ENCODE measurements at places on chromosomes 13 and 19. TPM values are rescaled to one million over a fixed set of nuclear protein-coding genes. Genes with fewer than 3 reads are reported as not detected.

The CACNA1A gene
- total RNA-seq = 1.4 TPM

The CCDC9 gene
- 33.1 TPM for total RNA-seq

The CGB2 gene
- not detected for total RNA-seq

The KLK15 gene
- not detected for total RNA-seq

- no peaks in the 10 kb centered on the region for H3K27me3 ChIP-seq
- H3K4me1 ChIP-seq = no peaks in the 10 kb centered on the region
- DNase-seq = no peak
Measured at GRCh38 chr13:93413972-93414717, 187.5 kb downstream of the GPC6 start.

DNA sequence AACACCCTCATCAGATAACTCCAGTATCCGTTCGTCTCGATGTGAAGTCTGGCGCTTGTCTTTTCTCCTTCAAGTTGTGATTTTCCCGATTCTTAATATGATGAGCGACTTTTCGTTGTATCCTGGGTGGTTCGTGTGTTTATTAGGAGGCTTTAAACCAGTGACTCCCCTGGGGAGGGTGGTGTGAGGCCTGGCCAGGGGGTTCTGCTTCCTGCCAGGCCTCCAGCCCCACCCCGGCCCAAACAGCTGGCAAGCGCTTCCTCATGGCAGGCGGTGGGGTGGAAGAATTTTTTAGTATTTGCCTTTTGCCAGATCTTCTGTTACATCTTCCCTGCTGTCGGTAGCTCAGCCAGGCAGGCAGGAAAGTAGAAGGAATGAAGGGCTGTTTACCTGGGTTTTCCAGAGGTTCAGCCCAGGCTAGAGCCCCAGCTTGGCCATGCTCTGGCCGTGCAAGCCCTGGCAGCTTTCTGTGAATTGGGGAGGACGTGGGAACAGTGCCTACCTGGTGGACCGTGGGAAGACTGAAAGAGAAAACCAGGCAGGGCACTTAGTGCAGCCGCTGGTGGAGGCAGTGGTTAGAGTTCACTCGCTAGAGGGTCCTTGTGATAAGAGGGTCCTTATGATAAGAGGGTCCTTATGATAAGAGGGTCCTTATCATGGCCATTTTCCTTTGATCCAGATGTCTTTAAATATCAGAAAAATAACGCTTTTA lies 37.7 kb upstream of the DCUN1D2 start:
- no peaks in the 10 kb centered on the region for H3K27me3 ChIP-seq
- H3K27ac ChIP-seq = peak overlapping the region; percentile 6
- no peak overlapping the region for H3K4me3 ChIP-seq

DNA sequence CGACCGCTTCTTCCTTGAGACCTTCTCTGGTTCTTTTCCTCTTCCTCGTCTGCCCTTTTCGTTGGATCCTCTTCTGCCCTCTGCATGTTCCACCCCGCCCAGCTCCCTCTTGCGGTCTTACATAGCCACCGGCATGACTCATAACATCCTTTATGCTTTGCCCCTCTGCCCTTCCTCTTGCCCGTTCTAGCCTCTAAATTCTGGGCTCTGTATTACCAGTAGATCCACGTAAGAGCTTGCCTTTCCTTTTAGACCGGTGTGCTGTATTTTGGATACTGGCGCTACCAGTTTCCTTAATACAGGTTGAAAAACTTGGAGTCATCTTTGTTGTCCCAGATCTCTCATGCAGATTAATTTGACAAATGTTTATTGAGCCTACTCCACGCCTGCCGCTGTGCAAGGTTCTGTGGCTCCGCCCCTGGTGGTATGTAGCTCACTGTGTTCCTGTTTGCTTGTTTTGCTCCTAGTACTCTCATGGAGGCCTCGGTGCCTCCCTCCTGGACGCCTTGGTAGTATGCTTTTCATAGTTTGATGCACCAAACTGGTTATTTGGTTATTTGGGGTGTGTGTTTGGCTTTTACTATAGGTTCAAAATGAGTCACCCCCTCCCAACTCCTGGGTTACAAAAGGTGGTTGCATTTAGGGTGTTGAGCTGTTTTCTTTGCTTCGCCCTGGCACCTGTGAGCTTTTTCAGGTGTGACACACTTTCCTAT lies 1.7 kb downstream of the GTF3A start:
- peaks cover 35% of the 10 kb centered on the region for H3K36me3 ChIP-seq
- H3K27ac ChIP-seq = peak overlapping the region; percentile 85
- peaks cover 38% of the 10 kb centered on the region for H3K4me1 ChIP-seq
- no peak overlapping the region for H3K4me3 ChIP-seq

DNA sequence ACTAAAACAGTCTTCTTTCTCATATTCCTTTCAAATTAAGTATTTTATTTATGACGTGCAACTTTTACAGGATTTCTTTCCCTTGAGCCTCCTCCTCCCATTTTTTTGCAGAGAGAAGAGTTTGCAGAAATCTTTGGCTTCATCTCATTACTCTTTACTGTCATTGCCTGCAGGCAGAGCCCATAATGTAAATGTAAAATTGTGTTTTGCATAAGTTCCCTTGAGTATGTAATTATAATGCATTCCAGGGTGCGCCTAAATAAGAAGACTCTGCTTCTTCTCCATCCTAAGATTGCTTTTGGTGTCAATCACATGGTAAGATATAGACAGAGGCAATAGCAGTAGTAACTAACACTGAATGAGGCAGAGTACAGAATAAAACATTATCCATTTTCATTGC lies 23.0 kb downstream of the MIR17HG start:
- no peak for DNase-seq
- H3K4me3 ChIP-seq = no peak overlapping the region
- no peaks in the 10 kb centered on the region for H3K27me3 ChIP-seq
- H3K4me1 ChIP-seq = no peaks in the 10 kb centered on the region
- H3K27ac ChIP-seq = no peak overlapping the region

GRCh38 chr13:72953391-72953965 lies 105.3 kb upstream of the KLF5 start:
- no peaks in the 10 kb centered on the region for H3K4me1 ChIP-seq
- no peak overlapping the region for H3K4me3 ChIP-seq
- no peaks in the 10 kb centered on the region for H3K36me3 ChIP-seq
- no peak overlapping the region for H3K27ac ChIP-seq
- DNase-seq = no peak
- H3K27me3 ChIP-seq = no peaks in the 10 kb centered on the region

DNA sequence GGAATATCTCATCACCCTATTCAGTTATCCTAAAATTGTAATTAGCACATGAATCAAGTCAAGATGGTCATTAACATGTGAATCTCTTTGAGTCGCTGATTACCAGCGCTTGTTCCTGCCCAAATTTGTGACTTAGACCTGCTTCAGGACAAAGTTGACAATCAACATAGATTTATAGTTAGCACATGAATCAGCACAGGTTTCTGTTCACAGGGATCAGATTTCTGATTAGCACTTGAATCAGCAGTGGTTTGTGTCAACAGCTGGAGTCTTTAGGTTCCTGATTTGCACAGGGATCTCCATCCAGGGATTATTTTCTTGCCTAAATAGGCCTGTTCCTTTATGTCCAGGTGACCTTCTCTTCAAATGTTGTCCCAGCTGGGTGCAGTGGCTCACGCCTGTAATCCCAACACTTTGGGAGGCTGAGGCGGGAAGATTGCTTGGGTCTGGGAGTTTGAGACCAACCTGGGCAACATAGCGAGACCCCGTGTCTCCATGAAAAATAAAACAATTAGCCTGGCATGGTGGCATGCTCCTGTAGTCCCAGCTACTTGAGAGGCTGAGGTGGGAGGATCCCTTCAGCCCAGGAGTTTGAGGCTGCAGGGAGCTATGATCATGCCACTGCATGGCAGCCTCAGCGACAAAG lies 3.8 kb upstream of the LRFN3 start:
- H3K27ac ChIP-seq = no peak overlapping the region
- DNase-seq = no peak
- H3K27me3 ChIP-seq = no peaks in the 10 kb centered on the region

Data from sigmoid colon (tissue), 7 donors.